Placental pericyte (primary cell): ENCODE measurements at places on chromosomes 7 and 10. TPM values are rescaled to one million over a fixed set of nuclear protein-coding genes. Genes with fewer than 3 reads are reported as not detected.

SPAM1 gene
- total RNA-seq, result not detected in 2 replicates

GJD4 gene
- total RNA-seq, result not detected in 2 replicates

TAS2R41 gene
- total RNA-seq, result 0.29 TPM in 1 of 2 replicates, not detected in the other

OR2A25 gene
- total RNA-seq, result not detected in 2 replicates

GHRHR gene
- total RNA-seq, result not detected in 2 replicates

AGAP4 gene
- total RNA-seq, result 4.4 and 6.3 TPM in 2 replicates

NPFFR1 gene
- not detected in 2 replicates for total RNA-seq

ARL5B gene
- total RNA-seq, result 29.1 and 33.9 TPM in 2 replicates

ATOH7 gene
- not detected in 2 replicates for total RNA-seq

SEMA3E gene
- under 0.01 and 1.7 TPM in 2 replicates for total RNA-seq

CTAGE15 gene
- total RNA-seq, result under 0.01 and 0.43 TPM in 2 replicates

FBH1 gene
- total RNA-seq, result 75.9 and 109 TPM in 2 replicates

BHLHA15 gene
- total RNA-seq, result 1.7 and 16.2 TPM in 2 replicates

HPSE2 gene
- 0.22 and 4.0 TPM in 2 replicates for total RNA-seq

CYP2C18 gene
- total RNA-seq, result not detected in 2 replicates

VSTM4 gene
- total RNA-seq, result under 0.01 and 1.3 TPM in 2 replicates

ANXA8L1 gene
- 10.3 and 13.8 TPM in 2 replicates for total RNA-seq

RNF32 gene
- 0.14 and 0.66 TPM in 2 replicates for total RNA-seq

PNLIPRP1 gene
- total RNA-seq, result not detected in 2 replicates

HMX3 gene
- not detected in 2 replicates for total RNA-seq

TBATA gene
- total RNA-seq, result not detected in 2 replicates

ACTL6B gene
- not detected in 2 replicates for total RNA-seq

HOXA7 gene
- total RNA-seq, result 0.44 and 1.0 TPM in 2 replicates

SNX10 gene
- 0.22 and 0.72 TPM in 2 replicates for total RNA-seq

PCDH15 gene
- not detected in 2 replicates for total RNA-seq

ZNF775 gene
- total RNA-seq, result 4.2 and 6.7 TPM in 2 replicates

SAP25 gene
- total RNA-seq, result 0.72 TPM in 1 of 2 replicates, not detected in the other

TMEM178B gene
- total RNA-seq, result under 0.01 TPM in 1 of 2 replicates, not detected in the other

FAM25C gene
- total RNA-seq, result not detected in 2 replicates

HIF1AN gene
- 10.7 and 13.2 TPM in 2 replicates for total RNA-seq

DPCD gene
- total RNA-seq, result 24.6 and 35.0 TPM in 2 replicates

AKR1C4 gene
- total RNA-seq, result not detected in 2 replicates

ADK gene
- total RNA-seq, result 21.4 and 43.5 TPM in 2 replicates

NT5C3A gene
- total RNA-seq, result 18.4 and 20.8 TPM in 2 replicates

HMX2 gene
- total RNA-seq, result not detected in 2 replicates

CTTNBP2 gene
- 2.4 TPM in 1 of 2 replicates, not detected in the other for total RNA-seq

SPDYE9 gene
- not detected in 2 replicates for total RNA-seq

CALML3 gene
- not detected in 2 replicates for total RNA-seq
